ENCODE measurements at places on chromosomes 3 and 15.

DNA sequence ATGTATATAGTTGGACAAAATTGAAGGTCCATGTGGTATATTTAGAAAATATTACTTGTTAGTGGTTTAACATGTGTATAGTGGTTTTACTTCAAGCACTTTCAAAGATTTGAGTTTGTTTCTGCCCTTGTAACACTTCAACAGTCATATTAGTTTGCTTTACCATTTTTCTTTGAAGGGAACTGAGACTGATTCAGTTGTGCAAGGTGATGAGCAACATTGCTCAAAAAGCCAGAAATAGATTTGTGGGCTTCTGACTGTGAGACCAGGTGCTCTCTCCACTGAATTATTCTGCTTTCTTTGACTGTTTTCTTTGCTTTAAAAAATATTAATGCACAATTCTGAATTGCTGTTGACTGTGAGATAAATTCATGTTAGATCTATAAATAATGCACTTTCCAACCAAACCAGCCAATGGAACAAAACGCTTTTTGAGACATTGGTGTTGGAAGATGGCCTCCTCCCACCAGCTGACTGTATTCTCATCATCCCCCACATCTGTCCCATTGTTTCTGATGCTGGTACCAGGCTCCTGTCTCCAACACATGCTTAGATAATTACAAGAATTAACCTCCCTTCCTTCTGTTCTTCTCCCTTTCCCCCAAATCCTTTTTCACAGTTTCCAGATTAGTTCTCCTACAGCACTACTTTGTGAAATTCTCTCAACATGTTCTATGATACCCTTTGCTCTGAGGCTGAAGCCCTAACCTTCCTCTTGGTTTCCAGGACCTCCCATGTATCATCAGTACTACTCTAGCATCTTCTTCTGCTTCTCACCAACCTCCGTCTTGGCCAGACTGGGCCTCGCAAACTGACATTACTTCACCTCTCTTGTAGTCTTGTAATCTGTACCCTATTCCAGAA lies 27.9 kb downstream of the PLCL2 start:
- no peak for DNase-seq

DNA sequence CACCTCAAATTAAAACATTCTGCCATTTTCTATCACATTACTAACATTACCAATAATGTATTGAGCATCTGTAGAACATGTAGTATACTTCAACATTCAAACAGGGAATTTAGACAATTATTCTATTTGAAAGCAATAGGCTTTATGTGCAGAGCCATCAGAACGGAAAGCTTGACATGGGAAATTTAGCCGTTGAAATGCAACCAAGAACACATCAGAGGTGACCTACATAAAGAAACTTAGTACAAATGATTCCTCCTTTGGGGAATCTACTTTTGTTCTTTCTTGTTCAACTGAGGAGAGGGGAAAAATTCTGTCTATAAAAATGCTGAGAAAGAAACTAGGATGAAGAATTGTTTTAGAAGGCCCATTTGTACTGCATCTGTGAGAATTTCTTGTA lies 38.6 kb upstream of the RBMS3 start:
- DNase-seq = no peak

DNA sequence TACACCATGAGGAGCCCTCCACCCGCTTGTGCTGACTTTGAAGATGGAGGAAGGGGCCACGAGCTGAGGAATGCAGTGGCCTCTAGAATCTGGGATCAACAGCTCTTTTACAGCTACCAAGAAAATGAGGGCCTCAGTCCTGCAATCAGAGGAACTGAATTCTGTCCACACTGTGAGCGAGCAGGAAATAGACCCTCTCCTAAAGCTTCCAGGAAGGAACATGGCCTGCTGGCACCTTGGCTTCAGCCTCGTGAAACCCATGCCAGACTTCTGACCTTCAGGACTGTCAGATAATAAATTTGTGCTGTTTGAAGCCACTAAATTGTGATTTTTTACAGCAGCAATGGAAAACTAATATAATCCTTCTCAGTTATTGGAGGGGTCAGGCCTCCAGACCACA lies 61.9 kb downstream of the RAB11A start:
- DNase-seq = no peak

GRCh38 chr3:190666821-190667220 lies 152.9 kb downstream of the IL1RAP start:
- no peak for DNase-seq

DNA sequence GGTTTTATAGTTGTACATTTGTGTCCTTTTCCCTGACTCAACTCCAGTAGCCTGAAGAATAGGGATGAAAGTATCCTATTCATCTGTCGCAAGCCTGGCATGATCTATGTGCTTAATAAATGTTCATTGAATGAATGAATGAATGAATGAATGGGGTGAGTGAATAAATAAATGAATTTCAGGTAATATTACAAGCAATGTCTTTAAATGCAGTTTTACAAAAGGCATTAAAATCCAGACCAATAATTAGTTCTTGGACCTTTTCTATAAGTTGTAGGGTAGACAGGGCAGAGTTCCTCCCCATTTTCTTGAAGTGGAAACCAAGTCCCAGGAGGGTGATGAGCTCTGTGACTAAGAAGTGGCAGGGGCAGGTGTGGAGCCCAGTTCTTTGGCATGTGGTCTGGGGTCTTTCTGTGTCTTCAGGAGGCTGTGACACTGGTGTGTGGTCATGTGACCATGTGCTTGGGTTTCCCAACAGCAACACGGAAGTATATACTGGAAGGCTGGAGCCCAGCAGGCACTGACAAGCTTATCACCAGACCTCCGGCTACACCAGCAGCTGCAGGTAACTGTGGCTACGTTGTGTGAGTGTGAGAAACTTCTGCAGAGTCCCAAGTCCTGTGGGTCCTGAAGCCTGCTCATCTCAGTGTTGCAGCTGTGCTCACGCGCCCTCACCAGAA lies 18.3 kb downstream of the XYLB start:
- DNase-seq = no peak

DNA sequence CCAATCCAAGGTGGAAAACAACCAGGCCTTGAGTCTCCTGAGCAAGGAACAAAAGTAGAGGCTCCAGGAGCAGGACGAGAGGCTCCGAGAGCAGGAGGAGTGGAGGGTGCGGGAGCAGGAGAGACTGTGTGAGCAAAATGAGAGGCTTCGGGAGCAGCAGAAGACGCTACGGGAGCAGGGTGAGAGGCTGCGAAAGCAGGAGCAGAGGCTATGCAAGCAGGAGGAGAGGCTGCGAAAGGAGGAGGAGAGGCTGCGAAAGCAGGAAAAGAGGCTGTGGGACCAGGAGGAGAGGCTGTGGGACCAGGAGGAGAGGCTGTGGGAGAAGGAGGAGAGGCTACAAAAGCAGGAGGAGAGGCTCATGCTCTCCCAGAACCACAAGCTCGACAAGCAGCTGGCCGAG lies 60.3 kb upstream of the UBE2Q2 start:
- no peak for DNase-seq

Measured in thoracic aorta (tissue), 2 donors.